ENCODE measurements at places on chromosomes 6 and 20. TPM values are rescaled to one million over a fixed set of nuclear protein-coding genes. Genes with fewer than 3 reads are reported as not detected.

GRCh38 chr6:51844336-51844735 is 243.1 kb downstream of the PKHD1 start:
- DNase-seq, result peak; percentile 60

The C6orf141 gene
- total RNA-seq, result not detected

- DNase-seq, result peak; percentile 94
Measured at GRCh38 chr20:57092112-57092899, 174.1 kb downstream of the BMP7 start.

- DNase-seq, result no peak
Measured at GRCh38 chr6:90131614-90132423, 164.8 kb downstream of the BACH2 start.

The MAP7 gene
- total RNA-seq, result 0.06 TPM

The BPI gene
- 0.06 TPM for total RNA-seq

- DNase-seq, result no peak
Measured at GRCh38 chr6:129866256-129866655, 5.1 kb upstream of the TMEM244 start.

GRCh38 chr6:126723541-126724170 is 383.7 kb downstream of the CENPW start:
- DNase-seq, result no peak

The BMP7 gene
- 15.6 TPM for total RNA-seq

DNA sequence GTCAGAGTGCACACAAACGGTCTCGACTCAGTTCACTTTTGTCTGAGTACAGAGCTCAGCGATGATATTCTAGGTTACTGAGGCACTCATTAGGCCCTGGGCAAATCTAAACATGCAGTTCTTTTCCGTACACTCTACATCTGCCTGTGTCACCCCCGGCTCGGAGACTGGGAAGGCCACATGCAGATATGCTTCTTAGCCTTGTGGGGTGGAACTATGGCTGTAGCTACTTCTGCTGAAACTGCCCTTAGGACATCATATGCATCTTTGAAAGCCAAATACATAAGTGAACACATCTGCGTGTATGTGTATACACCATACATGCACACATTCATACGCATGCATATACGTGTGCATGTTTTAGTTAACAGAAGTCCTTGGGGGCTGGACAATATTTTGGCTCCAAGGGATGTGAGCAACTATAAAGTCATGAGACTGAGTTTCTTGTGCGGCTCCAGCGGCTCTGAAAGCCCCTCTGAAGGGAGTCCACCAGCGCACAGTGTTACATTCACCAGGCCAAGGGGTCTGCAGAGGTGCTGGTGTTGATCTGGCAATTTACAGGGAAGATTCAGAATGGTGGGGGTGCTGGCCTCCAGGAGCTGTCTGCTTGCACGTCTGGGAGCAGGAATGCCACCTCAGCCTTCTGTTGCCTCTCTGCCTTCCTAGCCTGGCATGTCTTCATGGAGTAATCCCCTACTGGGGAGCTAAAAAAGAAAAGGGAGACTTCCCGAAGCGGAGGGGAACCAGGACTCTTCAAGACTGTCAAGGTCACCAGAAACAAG is 31.6 kb downstream of the PSMG4 start:
- no peak for DNase-seq

DNA sequence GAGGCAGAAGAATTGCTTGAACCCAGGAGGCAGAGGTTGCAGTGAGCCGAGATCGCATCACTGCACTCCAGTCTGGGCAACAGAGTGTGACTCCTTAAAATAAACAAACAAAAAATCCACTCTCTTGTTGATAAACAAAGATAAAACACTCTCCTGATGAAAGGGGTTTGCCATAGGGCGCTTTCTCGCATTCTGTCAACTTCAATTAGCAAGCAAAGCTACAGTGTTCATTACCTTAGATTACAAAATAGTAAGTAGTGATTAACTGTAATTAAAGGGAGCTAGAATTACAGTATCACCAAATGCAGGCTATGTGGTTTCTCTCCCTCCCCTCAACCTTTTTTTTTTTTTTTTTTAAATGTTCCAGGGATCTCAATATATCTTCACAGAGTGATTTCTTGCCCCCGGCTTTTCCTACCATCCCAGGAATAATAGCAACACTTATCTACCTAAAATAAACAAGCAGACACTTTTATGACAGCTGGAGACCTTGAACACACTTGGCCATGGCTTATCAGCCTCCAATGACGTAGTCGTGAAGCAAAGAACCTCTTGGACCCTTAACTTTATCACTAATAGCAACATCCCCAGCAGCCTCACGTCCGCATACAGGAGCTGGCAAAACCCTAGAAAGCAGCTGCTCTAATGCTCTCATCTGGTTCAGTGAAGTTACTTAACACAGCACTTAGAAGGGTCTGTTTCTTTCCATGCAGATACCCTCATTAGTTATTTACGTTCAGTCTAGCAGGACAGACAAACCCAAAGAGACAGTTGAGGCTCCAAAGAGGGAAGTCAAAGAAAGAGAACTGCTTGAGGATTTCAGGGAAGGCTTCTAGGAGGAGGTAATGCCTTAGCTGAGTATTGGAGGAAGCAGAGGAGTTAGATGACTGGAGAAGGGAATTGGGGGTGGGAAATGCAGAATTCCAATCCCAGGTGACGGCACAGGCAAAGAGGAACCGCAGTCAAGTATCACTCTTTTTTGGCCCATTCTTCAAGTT is 37.9 kb upstream of the NEDD9 start:
- DNase-seq, result peak; percentile 66

DNA sequence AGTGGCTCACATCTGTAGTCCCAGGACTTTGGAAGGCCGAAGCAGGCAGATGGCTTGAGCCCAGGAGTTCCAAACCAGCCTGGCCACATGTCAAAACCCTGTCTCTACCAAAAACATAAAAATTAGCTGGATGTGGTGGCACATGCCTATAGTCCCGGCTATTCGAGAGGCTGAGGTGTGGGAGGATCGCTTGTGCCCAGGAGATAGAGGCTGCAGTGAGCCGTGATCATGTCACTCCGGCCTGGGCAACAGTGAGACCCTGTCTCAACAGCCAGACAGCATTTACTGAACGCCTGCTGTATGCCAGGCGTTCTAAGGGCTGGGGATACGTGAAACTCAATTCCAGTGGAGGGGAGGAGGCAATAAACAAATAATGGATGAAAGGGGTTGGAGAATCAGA is 69.9 kb downstream of the ATP9A start:
- DNase-seq, result no peak

GRCh38 chr6:167985911-167986595 is 11.4 kb upstream of the KIF25 start:
- no peak for DNase-seq

The CALHM4 gene
- not detected for total RNA-seq

GRCh38 chr6:37088897-37089296 is 81.1 kb upstream of the PIM1 start:
- no peak for DNase-seq

Data from SJCRH30 (cell line).